Stimulated activated CD8-positive, alpha-beta memory T cell treated with anti-CD3 and anti-CD28 coated beads, Interleukin-7, amount 100 ng/mL, for 24 hours (primary cell): ENCODE measurements at places on chromosomes 16 and 17.

- no peak for DNase-seq
Observed at GRCh38 chr16:65377195-65377594, 255.3 kb upstream of the CDH11 start.

DNA sequence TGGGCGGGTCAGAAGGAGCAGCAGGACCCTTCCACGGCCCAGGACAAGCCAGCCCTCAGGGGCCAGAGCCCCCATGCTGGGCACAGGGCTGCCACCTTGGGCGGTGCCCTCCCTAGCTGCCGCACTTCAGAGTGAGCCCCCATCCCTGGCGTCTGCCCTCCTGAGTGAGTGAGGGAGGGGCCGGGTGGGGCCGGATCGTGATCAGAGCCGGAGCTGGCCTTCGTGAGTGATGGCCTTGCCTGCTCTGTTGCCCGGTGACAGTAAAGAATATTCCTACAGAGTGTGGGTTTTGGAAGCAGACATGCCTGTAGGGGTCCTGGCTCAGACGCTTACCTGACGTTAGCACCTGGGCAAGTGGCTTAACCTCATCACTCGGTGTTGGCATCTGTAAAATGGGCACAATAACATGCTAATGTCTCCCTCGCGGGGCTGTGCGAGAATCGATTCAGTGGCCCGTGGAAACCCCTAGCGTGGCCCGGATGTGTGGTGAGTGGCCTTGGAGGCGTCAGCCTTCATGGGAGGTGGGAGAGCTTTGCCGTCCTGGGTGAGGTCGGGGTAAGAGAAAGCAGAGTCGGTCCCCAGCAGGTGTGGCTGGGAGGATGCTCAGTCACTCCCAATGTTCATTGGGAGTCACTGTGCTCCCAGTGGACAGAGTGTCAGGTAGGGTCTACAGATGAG is 26.1 kb downstream of the JPH3 start:
- DNase-seq: no peak

DNA sequence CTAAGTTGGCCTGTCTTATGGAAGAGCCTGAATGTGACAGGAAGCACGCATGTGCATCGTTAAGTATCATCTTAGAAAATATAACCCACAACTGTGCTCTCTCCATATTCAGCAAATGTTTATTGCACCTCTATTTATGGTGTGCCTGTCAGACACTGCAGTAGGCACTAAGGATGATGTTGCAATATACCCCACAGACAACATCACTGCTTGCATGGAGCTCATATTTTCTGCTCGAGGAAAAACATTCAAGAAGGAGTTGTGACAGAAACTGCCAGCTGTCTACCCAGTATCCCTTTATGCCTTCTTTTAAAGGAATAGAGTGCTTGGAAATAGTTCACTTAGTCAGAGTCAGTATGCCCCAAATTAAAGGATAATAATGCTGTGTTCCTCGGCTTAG is 132.3 kb upstream of the RBFOX1 start:
- no peak for DNase-seq

DNA sequence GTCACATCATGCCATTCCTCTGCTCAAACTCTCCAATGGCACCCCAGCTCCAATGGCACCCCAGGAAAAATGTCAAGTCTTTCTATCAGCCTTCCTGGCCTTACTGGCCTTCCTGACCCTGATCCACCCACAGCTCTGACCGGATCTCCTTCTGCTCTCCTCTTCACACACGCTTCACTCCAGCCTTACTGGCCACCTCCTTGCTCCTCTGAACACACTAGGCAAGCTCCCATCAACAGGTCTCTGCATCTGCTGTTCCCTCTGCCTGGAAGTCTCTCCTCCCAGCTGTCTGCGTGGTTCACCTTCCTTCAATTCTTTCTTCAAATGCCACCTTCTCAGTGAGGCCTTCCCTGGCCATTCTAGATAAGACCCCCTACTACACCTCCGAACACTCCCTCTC is 43.4 kb downstream of the MYO1D start:
- no peak for DNase-seq

DNA sequence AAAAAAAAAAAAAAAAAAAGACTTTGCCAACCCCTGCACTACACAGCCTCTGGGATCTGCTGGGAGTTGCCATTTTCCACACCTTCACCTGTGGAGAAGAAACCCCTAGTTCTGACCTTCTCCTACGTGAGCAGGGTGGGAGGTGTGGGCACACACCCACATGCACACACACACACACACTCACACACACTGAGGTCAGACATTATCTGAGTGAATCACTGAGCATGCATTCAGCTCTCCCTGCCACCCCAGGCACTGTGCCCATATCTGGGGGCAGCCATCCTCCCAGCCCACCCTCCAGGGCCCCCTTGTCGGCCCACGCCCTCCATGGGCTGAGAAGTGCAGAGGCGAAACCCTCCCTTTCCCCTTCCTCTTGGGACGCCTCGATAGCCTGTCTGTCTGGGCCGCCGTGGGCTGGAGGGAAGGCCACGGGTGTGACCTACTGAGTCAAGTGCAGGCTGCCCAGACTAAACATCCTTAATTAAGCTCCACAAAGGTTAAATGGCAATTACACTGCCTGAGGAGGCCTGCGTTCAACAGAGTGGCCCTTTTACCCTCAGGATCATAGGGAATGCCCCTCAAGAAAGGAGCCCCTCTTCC is 143.8 kb downstream of the C16orf95 start:
- no peak for DNase-seq

DNA sequence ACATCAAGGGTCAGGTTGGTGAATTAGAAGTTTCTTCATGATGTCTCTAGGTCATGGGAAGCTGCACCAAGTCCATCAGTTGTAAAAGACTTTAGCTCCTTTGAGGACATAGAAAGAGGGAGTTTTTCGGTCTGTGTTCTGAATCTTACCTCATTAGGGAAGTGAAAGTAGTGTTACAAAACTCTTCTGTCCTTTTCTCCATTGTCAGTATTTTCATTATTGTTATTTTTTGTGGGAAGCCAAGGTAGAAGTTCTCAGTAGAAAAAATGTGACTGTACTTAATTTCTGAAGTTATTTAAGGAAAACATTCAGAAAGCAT is 24.2 kb downstream of the MAP3K3 start:
- no peak for DNase-seq
